ENCODE measurements at places on chromosomes 7 and 10.

- no peak for DNase-seq
These were observed 218.8 kb downstream of the EBF3 start for GRCh38 chr10:129745186-129745750.

- DNase-seq, result no peak
These were observed 36.6 kb upstream of the SEMA3A start for GRCh38 chr7:84231157-84231556.

DNA sequence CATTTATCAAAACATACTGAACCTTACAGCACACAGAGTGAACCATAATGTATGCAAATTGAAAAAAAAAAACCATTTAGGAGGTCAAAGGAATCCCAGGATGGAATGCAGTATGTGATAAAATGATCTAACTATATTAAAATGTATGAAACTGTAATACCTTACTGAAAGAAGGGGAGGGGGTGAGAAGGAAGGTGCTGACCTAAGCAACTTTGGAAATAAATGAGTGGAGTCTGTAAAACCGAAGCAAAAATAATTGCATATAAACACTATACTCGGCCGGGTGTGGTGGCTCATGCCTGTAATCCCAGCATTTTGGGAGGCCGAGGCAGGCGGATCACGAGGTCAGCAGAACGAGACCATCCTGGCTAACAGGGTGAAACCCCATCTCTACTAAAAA lies 69.4 kb downstream of the XPNPEP1 start:
- DNase-seq, result no peak

GRCh38 chr10:104750291-104750690 lies 109.2 kb downstream of the SORCS3 start:
- no peak for DNase-seq

- DNase-seq, result no peak
These were observed 443 bp downstream of the RNF32 start for GRCh38 chr7:156640949-156641485.

DNA sequence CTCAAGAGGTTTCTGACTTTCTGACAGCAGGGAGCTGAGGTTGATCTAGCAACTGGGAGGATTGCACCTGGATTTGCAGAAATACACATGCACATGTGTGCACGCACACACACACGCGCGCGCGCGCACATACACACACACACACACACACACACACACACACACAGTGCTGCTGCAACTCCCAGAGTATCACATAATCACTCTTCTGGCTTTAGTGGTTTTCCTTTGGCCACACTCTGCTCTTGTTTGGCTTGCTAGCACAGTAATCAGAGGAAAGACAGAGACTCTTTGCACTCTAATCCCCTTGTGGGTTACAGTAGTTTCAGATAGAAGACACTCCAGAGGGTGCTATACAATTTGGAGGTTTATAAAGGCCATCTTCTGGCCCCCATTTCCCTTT lies 705.0 kb downstream of the AUTS2 start:
- no peak for DNase-seq

DNA sequence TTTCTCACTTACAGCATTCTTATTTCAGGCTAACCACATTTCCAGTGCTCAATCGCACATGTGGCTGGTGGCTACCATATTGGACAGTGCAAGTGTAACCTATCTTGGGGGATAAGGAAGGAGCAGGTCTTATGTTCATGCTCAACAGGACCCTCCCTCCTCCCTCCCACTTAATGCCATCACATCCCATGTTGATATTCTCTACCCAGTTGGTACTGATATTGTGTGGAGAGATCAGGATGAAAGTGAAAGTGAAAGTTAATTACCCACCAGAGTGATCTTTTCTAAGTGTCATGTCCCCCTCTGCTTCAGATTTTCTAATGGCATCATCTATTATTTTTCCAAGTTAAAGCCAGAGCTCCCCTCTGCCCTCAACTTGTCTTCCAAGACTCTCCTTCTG lies 91.6 kb downstream of the BMPER start:
- DNase-seq, result no peak

DNA sequence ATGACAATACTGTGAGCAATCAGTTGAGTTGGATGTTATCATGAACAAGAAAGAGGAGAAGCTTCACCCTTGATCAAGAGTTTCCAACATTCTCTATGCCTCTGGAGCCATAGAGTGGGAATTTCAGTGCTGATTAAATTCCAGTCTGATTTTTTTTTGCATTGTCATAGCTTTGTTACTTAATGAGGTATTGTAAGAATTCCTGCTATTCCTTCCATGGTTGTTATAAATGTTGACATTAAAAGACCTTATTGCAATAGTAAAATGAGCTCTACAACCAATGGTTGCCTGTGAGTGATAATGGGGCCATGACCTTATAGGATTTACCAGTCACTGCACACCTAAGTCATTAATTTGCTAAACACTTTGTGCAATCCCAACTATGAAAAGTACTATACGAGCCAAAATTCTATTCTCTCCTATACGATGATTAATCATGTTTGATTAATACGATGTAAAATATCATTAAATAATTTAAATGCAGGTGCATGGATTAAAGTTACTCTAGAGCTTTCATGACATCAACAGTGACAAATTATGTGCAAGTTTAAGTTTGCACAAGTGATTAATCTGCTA lies 353.2 kb upstream of the KLF6 start:
- DNase-seq, result no peak

GRCh38 chr7:94547126-94547525 lies 37.5 kb downstream of the CASD1 start:
- DNase-seq, result no peak

- no peak for DNase-seq
These were observed 275.8 kb upstream of the PPP2R2D start for GRCh38 chr10:131625041-131625440.

DNA sequence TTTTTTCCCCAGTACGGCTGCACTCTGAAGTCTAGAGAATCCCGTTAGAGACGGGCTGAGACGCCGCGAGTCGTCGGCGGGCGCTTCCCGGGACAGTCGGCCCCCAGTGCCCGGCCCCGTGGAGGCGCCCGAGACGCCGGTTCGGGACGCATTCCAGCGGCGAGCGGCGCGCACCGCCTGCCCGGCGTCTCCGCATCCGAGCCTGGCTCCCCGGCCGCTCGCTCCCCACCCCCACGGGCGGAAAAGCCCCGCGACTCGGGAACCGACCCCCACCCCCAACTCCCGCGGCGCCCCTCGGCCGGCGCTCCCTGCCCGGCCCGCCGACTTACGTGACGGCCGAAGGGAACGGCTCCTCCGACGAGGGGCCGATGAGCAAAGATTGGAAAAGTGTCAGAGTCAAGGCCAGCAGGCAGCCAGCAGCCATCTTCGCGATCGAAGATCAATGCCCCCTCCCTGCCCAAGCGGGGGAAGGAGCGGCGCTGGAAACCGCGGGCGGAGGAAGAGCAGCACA lies 486 bp downstream of the CACNA2D1 start:
- no peak for DNase-seq

DNA sequence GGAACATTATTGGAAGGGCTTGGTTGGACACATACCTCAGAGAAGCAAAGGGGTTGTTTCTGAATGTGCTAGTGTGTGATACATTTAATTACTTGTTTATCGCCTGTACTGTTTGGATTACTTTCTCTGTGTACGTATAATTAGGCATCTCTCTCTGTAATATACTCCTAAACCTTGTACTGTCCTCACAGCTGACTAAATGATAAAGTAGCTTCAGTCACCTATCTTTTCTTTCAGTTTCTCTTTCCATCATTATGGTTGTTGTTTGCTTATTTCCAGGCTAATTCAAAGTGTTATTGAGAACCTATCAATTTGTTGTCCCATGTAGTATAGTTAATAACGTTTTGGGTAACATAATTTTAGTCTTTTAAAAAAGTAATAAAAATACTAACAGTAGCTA lies 34.0 kb downstream of the MXI1 start:
- DNase-seq, result no peak

- DNase-seq, result no peak
These were observed 4.2 kb downstream of the VSTM2A start for GRCh38 chr7:54546081-54546985.

DNA sequence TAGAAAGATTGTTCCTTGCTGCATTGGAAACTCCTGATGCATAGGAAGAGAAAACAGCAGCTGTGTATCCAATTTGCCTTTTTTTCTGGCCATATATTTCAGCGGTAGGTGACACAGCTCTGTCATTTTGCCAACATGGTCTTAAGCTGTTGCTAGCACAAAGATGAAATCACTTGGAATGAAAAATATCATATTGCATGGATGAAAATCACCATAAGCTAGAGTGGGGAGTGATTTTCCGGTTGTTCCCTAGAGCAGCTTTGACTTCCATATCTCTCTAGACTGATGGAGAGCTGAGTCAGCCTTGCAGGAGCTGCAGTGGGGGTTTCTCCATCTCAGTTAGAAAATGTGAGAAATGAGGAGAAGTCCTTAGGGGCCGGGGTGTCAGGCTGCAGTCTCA lies 38.3 kb upstream of the BTBD16 start:
- DNase-seq, result no peak

- DNase-seq, result no peak
These were observed 1.2 kb upstream of the MAD1L1 start for GRCh38 chr7:2233926-2234325.

DNA sequence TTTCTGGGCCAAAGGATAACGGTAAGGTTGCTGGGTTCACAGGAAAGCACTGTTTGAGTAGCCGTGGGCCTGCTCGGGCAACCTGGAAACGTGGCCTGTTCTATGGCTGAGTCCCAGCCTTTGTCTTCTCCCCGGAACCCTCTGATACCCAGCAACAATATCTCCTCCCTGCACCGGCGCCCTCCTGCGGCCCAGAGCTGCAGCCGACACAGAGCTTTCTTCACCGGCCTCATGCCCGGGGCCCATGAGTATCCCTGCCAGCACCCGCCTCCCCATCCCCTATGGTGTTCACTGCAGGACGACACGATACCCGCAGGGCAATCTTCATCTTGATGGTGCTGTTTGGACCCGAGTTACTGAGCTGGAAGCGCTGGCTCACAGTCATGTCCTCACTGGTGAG lies 38.6 kb upstream of the NCAPG2 start:
- no peak for DNase-seq

DNA sequence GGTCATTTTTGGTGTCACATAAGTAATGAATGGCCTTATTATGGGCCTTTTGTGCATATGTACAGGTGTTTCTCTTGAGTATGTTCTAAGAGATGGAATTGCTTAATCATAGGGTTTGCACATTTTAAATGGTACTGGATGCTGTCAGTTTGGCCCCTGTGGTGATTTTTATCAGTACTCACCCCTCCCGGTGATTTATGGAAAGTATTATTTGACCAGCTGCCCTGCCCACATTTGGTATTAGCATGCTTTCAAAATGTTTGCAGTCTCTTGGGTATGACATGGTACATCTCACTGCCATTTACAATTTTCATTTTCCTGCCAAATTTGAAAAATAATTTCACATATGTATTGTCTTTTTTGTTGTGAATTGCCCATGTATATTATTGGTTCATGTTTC lies 427.7 kb downstream of the LRMDA start:
- no peak for DNase-seq

DNA sequence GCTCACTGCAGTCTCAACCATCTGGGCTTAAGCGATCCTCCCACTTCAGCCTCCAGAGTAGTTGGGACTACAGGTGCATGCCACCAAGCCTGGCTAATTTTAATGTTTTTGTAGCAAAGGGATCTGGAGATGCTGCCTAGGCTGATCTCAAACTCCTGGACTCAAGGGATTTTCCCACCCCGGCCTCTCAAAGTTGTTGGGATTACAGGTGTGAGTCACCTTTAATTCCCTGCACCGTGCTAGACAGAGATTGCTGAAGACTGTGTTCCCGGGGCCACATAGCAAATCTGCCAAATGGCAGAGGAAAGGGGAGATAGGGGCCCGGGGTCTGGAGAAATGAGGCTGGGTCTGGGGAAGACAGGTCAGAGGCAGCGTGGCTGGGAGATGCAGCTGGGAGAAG lies 20.6 kb upstream of the PSMG3 start:
- no peak for DNase-seq

DNA sequence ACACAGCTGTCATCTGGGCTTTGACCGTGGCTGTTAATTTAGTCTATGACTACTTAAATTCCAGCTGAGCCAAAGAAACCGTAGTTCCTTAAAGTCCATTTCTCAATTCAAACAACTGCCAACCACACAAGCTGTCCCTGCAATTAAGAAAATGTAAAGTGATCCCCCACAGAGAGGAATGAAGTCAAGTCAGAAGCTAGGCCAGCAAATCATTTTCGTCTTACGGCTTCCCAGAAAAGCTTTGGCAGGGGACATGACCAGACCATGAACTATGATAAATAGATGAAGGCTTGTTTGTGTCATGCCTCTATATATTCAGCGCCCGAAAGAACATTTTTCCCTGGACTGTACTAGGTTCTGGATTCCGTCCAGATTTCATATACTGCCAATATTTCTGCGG lies 54.6 kb downstream of the HACD1 start:
- no peak for DNase-seq

DNA sequence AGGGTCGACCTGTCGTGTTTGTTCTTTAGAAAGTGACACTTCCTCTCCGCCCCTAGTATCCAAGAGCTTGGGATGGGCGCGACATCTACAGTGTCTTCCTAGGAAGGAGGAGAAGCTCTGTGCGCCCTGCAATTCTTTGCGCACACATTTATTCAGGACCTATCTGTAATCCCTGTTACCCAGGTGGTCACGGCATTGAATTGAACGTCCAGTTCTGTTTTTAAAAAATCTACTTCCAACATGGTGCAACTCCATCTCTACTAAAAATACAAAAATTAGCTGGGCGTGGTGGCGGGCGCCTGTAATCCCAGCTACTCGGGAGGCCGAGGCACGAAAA lies 606 bp upstream of the LAMB1 start:
- no peak for DNase-seq

- no peak for DNase-seq
These were observed 44.2 kb downstream of the ZCCHC24 start for GRCh38 chr10:79401015-79401921.

DNA sequence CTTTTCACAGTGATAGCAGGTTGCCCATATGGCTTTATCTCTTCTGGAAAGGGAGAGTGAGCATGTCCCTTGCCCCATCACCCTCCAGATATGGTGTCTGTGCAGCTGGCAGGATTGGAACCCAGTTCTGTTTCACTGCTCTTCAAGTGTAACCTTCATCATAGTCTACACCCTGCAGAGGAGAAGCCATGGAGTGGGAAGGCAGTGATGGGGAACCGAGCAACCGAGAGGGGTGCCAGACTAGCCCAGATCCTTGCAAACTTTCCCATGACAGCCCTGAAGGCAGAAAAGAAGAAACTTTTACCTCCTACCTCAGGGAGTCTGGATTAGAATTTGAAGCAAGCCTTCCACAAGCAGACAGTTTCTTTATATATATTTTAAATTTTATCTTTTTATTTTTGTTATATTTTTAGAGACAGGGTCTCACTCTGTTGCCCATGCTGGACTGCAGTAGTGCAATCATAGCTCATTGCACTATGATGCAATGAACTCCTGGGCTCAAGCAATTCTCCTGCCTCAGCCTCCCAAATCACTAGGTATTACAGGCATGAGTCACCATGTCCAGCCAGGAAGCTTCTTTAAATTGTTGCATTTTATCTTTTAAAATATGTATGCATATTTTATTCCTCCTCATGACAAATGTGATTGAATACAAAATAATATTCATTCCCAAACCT lies 133.3 kb downstream of the KCNMA1 start:
- no peak for DNase-seq
